ENCODE measurements at places on chromosomes 6 and 20. TPM values are rescaled to one million over a fixed set of nuclear protein-coding genes. Genes with fewer than 3 reads are reported as not detected.

DNA sequence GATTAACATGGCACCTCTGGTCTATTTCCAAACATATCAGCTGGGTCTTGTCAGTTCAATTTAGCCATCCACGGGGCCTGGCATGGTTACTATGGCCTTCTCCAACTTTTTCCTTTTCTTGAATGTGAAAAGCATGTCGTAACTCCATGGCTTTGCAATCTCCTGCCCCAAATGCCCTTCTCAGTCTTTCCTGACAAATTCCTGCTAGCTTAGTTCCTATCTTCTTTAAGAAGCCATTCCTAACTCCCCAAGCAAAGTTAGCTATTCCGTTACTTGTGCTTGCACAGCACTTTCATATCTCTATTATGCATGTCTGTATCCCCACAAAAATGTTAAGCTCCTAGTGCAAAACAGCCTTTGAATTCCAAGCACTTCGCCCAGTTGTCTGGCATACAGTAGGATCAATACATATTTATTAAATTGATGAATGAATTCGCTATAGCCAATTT lies 105.6 kb downstream of the AIG1 start:
- no peak for DNase-seq

DNA sequence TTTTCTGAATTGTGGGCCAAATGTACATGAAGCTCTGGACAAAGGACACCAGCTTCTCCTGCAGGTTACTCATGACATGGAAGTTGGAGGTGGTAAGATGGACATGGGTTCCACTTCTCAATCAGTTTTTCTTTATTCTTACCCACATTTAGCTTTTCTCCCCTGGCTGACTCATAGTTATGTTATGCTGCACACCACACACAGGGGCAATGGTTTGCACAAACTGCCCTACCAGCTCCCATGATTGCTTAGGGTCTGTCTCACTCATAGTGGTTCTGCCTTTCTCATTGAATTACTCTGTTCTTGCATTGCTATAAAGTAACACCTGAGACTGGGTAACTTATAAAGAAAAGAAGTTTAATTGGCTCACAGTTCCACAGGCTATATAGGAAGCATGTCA lies 4.5 kb upstream of the CD109 start:
- no peak for DNase-seq

DNA sequence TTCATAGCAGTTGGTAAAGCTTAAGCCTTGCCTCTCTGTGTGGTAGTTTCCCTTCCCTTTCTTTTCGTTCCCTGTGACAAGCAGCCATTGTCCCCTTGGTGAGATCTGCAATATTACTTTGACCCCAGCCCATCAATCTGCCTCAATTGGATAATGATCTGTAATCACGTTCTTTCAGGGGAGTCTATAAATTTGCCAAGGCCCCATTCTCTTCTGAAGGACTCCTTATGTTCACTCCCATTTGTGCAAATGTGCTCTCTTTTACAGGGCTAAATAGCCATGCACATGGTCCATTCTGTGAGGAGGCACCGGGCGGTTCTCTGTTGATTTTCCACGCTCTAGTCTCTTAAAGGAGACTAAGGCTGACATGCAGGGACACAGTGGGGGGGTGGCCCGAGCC lies 660.4 kb upstream of the SLC35B3 start:
- no peak for DNase-seq

GRCh38 chr6:3520281-3521230 lies 63.7 kb upstream of the SLC22A23 start:
- DNase-seq = no peak

GRCh38 chr6:9028086-9028485 lies 592.7 kb upstream of the SLC35B3 start:
- DNase-seq = no peak

- no peak for DNase-seq
These were observed 11.2 kb downstream of the CASS4 start for GRCh38 chr20:56423211-56423610.

DNA sequence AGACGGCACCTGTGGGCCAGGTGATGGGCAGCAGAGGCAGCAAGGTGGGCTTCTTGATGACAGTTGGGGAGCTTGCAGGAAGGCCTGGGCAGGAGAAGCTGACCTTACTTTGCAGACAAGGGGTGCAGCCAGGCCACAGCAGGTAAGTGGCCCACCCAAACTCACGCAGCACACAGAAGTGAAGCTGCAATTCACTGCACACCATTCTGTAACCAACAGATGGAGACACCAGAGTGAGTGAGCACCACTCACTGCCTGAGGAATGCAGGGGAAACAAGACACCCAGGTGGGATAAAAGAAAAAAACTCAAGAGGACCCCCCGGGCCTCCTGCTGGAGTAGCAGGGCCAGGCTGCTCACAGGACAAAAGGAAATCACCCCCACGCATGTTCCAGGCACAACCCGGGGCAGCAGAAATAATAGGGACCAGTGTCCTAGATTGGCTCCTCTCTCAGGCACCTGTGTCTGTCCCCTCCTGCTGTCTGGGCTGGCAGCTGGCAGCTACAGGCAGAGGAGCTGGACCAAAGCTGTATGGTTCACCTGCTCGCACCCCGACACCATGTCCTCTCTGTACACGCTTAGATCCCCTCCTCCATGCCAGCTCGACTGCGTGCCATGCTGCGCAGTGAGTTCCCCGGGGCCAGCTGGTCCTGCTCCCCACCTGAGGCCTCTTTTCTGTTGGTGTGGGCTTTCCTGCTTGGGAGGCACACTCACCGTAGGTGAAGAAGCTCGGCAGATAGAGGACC lies 4.9 kb downstream of the MTCH1 start:
- DNase-seq = no peak

DNA sequence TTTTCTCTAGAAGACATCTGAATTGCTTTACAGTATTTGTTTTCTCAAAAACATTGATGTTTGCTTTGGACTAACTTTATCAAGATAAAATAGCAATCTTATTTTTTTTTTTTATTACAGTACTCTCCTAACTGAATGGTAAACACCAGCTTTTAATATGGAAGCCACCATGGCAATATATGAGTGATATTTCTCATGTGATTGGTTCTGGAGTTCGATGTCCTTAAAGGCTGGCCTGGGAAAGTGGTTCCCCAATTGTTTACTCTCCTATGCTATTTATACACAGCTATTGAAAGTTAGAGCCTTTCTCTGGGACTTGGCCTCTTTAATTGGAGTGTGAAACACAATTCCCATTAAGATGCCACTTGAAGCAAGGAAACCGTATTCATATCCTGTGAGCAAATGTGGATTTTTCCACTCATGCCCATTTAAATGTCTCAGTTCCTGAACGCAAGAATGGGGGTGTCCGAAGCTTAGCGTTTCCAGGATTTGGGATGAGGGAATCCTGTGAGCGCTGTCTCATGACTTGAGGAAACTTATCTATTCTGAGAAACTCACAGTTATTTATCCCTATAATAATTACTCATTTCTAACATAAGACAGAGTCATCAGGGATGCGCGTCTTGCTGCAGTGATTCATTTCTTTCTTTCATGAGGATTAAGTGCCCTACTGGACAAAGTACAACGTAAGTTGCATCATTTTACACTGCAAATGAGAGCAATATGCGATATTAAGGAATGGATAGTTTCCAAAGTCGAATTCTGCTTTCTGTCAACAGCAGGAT lies 143.3 kb upstream of the PREP start:
- no peak for DNase-seq

DNA sequence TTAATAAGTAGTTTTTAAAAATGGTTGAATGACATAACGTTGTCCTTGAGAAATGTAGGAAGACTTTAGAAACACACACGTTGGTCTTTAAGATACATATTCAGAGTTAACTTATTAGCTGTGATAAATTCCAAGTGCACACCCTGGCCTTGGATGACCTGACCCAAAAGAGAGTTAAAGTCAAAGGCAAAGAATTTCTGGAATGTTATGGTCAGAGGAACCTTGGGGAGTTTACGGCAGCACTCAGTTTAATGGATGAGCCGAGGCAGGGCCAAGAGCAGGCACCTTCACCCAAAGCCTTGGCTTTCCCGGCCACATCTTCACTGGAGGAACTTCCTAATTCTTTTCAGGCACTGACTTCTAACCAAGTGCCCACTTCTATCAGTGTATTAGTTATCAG lies 200.5 kb downstream of the SMOC2 start:
- DNase-seq = no peak

- no peak for DNase-seq
These were observed 1.8 kb upstream of the TTLL2 start for GRCh38 chr6:167323111-167323510.

DNA sequence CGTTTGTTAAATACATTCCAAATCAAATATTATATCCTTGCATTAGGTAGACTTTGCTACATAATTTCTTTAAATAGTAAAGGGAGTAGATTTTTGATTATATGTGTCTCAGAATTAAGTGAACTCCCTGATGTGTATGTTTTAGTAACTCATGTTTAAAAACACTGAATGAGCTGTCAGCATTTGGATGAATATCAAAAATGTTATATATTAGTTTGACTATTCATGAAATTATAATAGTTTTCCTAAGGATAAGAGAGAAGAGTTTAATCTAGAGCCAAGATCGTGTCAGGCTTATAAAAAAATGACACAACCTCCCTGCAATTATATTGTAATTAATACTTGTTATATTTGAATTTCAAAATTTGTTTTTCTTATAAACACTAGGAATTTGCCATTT lies 195.2 kb downstream of the COL19A1 start:
- no peak for DNase-seq

The MUC21 gene
- polyA plus RNA-seq = not detected

The DEFB115 gene
- not detected for polyA plus RNA-seq

The PHACTR1 gene
- 17.9 TPM for polyA plus RNA-seq

The XKR7 gene
- polyA plus RNA-seq = 0.25 TPM

Measured in renal pelvis (tissue), 12 donors.